ENCODE measurements at places on chromosomes 5 and 9. TPM values are rescaled to one million over a fixed set of nuclear protein-coding genes. Genes with fewer than 3 reads are reported as not detected.

SLC27A4 gene
- 11.2 TPM for total RNA-seq

PHYKPL gene
- total RNA-seq: 59.9 TPM

PCDHGB6 gene
- 3.5 TPM for total RNA-seq

MARCOL gene
- not detected for total RNA-seq

SPATA31A3 gene
- total RNA-seq: not detected

PLPP1 gene
- 370 TPM for total RNA-seq
